CD14-positive monocyte (primary cell): ENCODE measurements at places on chromosomes 4 and X. TPM values are rescaled to one million over a fixed set of nuclear protein-coding genes. Genes with fewer than 3 reads are reported as not detected.

The KDR gene
- not detected in 2 replicates for polyA plus RNA-seq

The LEF1 gene
- polyA plus RNA-seq: 0.61 TPM

DNA sequence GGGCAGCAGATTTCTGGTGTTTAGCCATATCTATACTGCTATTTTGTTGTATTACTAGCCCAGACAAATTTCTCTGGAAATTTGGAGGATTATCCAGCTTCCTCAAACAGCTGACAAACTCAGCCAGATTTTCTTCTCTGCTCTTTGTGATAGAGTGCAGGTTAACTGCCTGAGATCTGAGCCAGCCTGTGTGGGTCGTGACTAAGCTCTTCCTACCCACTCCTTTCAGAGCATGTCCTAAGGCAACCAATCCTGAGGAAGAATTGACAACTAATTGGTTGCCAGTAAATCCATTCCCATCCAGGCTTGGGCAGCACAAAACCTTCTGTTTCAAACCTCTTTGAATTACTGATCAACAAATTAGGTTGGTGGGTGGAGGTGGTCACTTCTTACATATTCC, 2.5 kb upstream of the GABRA2 start:
- H3K4me3 ChIP-seq: no peak overlapping the region
- H3K27ac ChIP-seq: no peak overlapping the region
- no peak for DNase-seq
- peaks cover 46% of the 10 kb centered on the region for H3K27me3 ChIP-seq
- H3K4me1 ChIP-seq: no peaks in the 10 kb centered on the region

The PIR gene
- polyA plus RNA-seq: not detected

DNA sequence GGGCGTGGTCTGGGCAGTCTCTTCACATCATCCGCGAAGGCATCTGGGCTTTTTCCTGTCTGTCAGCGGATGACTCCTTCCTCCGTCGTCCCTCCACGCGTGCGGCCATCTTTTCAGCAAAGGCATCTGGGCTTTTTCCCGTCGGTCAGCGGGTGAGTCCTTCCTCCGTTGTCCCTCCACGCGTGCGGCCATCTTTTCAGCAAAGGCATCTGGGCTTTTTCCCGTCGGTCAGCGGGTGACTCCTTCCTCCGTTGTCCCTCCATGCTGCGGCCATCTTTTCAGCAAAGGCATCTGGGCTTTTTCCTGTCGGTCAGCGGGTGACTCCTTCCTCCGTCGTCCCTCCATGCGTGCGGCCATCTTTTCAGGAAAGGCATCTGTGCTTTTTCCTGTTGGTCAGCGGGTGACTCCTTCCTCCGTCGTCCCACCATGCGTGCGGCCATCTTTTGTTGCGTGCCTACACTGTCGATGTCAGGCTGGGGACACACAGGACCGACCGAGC, 12.3 kb upstream of the TMEM271 start:
- no peaks in the 10 kb centered on the region for H3K27me3 ChIP-seq
- no peaks in the 10 kb centered on the region for H3K4me1 ChIP-seq
- H3K4me3 ChIP-seq: no peak overlapping the region
- no peak for DNase-seq
- no peak overlapping the region for H3K27ac ChIP-seq

The RTL5 gene
- polyA plus RNA-seq: 0.59 TPM

GRCh38 chrX:118497180-118497818, 1.7 kb downstream of the DOCK11 start:
- no peak for DNase-seq
- H3K27me3 ChIP-seq: no peaks in the 10 kb centered on the region
- peaks cover 7% of the 10 kb centered on the region for H3K36me3 ChIP-seq
- peak overlapping the region; percentile 88 for H3K27ac ChIP-seq

The S100G gene
- not detected in 2 replicates for polyA plus RNA-seq

The SSX1 gene
- not detected in 2 replicates for polyA plus RNA-seq
